Stimulated activated CD4-positive, alpha-beta T cell treated with anti-CD3 and anti-CD28 coated beads, TNF-alpha, amount 100 ng/mL, for 4 hours (primary cell): ENCODE measurements at places on chromosomes 1 and 21.

GRCh38 chr1:37175666-37176215 is 141.4 kb upstream of the GRIK3 start:
- no peak for DNase-seq

DNA sequence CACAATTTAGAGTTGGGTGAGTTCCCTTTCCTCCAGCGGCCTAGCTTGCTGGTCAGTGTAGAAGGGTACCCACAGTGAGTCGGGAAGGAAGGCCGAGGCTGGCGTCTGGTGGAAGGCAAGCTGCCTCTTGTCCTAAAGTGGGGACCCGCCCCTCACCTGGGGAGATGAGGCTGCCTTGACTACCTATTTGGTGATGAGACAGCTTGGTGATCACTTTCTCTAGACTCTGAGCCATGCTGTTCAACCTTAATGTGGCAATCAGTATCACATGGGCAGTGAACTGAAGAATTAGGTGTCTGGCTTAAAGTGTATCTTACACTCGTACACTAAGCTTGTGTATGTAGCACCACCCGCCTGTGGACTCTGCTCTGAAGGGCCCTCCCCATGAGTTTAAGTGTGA is 100.7 kb downstream of the COLGALT2 start:
- DNase-seq = no peak

- no peak for DNase-seq
Measured at GRCh38 chr1:197663162-197663953, 111.9 kb downstream of the DENND1B start.

DNA sequence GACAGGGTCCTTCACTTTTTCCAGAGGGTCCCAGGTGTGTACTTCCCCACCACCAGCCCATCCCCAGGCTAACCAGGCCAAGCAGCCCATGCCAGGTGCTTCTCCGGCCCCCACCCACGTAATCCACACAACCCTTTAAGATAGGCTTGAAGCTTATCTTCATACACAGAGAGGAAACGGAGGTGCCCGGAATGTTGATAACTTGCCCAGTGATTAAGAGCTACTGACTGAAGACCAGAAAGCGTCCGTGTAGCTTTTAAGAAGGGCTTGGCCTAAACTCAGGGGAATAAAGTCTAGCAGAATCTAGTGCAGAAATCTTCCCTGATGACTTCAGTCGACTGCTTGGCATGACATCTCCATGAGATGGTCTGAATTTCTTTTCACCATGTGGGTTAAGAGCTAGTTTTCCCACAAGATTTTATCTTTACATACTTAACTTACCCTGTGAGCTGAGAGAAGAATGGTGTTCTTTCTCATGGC is 138.7 kb downstream of the GALNT2 start:
- no peak for DNase-seq

GRCh38 chr1:97820470-97821188 is 100.2 kb downstream of the DPYD start:
- DNase-seq = no peak

- no peak for DNase-seq
Measured at GRCh38 chr1:232084584-232085223, 458.1 kb downstream of the DISC1 start.

GRCh38 chr1:31736675-31737074 is 27.5 kb downstream of the ADGRB2 start:
- peak; percentile 73 for DNase-seq

DNA sequence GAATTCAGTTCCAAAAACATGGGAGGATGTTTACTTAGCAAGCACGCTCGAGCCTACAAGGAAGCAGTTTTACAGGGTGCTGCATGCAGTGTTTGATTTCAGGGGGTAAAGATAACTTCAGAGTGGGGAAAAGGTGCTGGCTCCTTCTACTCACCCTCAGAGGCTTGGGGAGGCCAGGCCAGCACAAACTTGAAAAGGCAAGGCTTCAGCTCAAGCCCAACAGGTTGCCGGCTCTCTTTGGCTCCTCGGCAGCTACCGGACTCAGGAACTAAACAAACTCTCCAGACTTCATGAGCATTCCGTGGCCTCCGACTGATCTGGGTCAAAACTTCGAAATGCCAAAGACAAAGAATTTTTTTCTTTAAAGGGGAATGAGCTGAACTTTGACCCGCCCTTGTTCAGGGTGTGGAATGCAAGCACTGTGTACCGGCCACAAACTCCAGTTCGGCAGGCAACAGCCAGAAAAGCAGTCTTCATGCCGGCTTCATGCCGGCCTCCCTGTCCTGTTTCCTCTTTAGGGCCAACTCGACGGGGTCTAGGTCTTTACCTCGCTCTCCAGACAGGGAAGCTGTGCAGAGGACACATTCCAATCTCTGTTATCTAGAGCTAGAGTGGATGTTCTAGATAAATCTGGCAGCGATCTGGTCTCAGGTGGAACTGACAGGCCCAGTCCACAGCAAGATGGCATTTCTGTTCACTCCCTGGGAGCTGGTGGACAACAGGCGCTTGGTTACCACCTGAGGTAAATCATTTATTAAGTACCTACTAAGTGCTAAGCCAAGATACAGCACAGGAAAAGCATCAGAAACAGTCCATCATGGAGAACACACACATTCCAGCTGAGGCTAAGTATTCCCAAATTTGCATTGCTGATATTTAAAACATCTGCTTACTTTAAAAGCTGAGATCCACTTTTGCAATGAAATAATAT is 75.0 kb downstream of the CD46 start:
- no peak for DNase-seq

- DNase-seq = no peak
Measured at GRCh38 chr1:100904528-100904927, 8.6 kb downstream of the SLC30A7 start.

- DNase-seq = no peak
Measured at GRCh38 chr1:112855152-112855828, 100.7 kb downstream of the SLC16A1 start.

- DNase-seq = no peak
Measured at GRCh38 chr1:67869233-67869632, 36.0 kb upstream of the GNG12 start.

GRCh38 chr1:160205242-160206035 is at the start of gene PEA15:
TSS of gene PEA15 (plus strand) at chr1:160205384. CDS start at chr1:160211545, 6,161 bp downstream.
- DNase-seq = peak; percentile 57

- no peak for DNase-seq
Measured at GRCh38 chr1:160907976-160908375, 23.0 kb upstream of the ITLN1 start.

GRCh38 chr1:78387201-78387600 is 103.6 kb upstream of the PTGFR start:
- no peak for DNase-seq

DNA sequence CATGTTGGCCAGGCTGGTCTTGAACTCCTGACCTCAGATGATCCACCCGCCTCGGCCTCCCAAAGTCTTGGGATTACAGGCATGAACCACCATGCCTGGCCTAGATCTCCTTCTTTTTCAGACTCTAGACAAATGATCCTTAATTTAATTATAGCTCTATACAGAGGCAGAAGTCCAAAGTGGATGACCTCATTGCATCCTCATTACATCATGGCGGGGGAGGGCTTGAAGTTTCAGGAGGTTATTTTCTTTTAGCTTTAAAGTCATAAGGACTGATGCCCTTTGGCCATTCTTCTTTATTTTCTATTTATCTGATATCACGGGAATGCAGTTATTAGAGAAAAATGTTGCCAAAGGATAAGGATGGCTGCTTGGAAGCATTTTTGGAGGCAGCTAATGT is 14.1 kb upstream of the MARK1 start:
- DNase-seq = no peak

DNA sequence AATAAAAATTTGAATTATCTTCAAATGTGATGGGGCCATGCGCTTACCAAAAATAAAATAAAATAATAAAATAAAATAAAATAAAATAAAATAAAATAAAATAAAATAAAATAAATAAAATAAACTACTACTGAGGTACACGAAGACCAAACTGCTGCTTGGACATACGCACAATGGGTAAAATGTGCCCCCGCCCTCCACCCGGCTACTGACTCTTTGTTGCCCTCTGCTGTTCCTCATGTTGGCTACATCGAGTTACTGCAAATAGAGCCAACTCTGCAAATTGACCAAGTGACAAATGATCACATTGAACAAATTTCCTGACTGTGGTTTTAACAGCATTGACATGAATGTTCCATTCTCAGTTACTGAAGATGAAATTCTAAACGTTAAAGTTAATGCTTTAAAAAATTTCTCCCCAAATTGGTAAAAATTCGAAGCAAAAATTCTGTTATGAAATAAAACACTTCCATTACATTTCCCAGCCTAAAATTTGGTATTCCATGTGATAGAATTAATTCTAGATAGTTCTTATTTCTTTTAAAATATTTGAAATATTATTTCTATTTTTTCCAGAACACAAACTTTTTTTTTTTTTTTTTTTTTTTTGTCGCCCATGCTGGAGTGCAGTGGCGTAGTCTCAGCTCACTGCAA is 18.8 kb upstream of the MAP1LC3C start:
- no peak for DNase-seq

DNA sequence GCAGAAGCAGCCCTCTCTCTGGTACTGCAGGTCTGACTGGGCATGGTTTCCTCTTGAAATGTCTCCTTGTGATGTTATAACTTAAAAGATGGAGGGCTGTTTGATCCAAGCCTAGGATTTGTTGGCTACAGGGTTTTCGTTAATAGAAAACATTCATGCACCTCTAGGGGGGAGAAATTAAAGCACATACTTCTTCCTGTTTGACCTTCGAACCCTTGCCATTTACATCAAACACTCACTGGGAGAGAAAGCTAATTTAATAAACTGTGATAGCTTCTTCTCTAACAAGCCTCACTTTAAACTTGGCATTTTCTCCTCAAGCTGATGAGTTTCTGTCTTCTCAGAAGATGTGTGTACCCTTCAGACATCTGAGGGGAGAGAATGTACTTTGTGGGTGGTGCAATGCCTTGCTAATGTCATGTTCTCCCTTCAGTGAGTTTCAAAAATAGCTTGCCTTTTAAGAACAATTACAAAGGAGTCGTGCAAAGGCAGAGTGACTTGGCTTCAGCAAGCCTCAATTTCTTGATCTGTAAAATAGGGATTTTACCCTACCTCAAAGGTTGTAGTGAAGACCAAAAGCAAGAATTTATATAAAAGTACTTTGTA is 20.4 kb downstream of the CACHD1 start:
- DNase-seq = no peak

DNA sequence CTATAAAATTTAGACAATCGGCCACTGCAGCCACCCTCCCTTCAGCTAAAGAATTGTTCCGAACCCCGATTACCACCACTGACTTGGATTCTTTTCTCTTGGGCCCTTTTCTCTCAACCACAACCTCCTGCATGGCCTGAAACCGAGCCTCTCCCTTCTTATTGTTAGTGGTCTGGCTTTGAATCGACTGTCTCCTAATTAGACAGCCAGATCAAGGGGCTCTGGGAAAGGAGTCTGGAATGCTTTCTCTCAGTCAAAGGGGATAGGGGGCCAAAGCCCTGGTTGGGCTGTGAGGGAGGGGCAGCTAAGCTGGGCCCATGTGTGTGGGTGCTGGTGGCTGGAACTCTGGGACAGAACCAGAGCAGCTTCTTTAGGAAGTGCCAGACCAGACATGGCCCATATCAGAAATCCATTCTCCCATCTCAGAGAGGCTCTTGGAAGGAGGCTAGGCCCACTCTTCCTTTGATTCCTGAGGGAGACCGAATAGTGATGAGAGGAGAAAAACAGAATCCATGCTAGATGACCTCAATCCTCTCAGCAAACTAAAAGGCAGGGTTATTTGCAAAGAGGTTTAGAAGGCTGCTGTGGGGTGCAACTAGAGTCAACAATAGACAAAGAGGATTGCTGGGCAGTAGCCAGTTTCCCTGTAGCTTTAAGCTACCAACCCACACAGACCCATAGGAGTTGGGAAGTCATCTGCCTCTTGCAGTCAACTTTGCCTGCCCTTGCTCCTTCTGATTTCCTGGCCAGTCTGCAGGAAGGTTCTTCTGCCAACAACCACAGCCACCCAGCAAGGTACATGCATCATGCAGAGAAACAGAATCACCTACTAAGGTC is 117.6 kb downstream of the AK5 start:
- no peak for DNase-seq

DNA sequence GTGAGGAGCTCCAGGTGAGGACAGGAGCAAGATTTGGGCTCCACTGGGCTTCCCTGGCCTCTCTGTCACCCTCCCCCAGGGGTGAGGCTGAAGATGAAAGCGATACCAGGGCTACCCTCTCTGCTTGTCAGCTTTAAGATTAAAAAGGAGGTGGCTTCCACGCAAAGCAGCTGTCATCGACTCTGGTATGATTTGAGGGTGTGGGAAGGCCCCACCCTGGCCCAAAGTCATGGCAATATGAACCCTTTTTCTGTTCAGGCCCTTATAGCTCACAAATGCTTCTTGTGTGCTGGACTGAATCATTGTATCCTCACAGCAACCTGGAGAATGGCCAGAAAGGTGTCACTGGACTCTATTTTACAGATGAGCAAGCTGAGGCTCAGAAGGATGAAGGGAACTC is 41.6 kb downstream of the NUAK2 start:
- DNase-seq = no peak

- no peak for DNase-seq
Measured at GRCh38 chr1:157723157-157723556, 22.6 kb upstream of the FCRL3 start.

DNA sequence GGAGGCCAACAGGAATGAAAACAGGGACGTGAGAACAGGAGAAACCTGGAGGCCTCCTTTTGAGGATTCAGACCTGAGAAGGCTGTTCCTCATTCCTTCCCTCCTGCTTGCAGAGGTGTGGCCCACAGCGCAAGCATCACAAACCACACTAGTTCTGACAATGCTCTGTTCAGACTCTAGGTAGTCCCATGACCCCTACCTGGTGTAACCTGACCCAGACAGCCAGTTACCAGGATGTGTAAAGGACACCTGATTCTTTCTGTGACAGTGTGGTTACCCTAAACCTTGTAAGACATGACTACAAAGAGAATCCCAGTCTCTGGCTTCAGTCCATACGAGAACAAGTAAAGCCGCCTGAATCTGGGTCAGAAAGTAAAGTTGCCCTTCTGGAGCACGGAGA is 3.2 kb downstream of the MECR start:
- no peak for DNase-seq

GRCh38 chr1:160156361-160156760 is 5.0 kb downstream of the ATP1A4 start:
- no peak for DNase-seq

- no peak for DNase-seq
Measured at GRCh38 chr1:202531472-202531811, 178.8 kb downstream of the SYT2 start.

- no peak for DNase-seq
Measured at GRCh38 chr1:10380594-10381275, 18.1 kb upstream of the PGD start.

- DNase-seq = no peak
Measured at GRCh38 chr1:66022904-66023620, 230.4 kb downstream of the PDE4B start.

GRCh38 chr1:61400131-61400770 is 317.9 kb downstream of the NFIA start:
- no peak for DNase-seq
